Activated naive CD8-positive, alpha-beta T cell treated with anti-CD3 and anti-CD28 coated beads for 36 hours (primary cell): ENCODE measurements at places on chromosomes 3 and 15.

GRCh38 chr15:46751303-46751702 lies 966.0 kb upstream of the SEMA6D start:
- DNase-seq, result no peak

DNA sequence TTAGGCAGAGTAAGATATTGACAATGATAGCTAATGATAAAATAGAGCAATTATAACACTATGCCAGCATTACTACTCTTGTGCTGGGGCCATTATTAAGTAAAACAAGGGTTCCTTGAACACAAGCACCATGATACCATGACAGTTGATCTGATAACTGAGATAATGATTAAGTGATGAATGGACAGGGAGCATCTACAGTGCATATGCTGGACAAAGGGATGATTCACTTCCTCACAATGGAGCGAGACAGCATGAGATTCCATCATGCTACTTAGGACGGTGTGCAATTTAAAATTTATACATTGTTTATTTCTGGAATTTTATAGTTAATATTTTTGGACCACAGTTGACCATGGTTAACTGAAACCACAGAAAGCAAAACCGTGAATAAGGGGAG lies 156.6 kb downstream of the FHIT start:
- no peak for DNase-seq

DNA sequence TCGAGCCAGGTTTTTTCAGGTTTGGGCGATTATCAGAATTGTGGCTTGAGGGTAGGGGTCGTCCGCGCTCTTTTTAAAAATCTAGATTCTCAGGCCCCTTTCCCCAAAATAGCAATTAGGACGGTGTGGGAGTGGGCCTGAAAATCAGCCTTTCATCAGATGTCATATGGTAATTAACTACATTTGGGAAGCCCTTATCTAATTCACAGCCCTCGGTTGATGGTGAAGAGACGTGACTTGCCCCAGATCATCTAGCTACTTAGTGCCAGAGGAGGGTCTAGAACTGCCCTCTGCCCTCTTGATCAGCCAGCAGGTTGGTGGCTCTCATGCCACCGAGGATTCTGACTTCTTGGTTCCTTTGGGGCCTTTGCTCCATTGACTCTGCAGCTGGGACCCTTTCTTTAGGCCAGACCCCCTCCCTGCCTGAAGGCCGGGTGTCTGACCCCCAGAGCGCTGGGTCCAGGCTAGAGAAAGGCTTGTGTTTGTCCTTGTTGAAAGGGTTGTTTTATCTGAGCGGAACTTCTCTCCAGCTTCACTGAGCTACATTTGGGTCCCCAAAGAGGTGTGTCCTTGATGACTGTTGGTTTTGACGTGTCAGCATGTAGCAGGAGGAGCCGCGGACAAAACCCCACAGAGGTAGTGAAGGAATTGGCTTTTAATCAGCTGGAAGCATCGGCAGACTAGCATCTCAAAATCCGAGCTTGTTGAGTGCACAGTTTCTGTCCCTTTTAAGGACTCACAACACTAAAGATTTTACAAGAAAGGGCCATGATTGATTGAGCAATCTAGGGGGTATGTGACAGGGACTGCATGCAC lies 857 bp downstream of the AEN start:
- peak; percentile 35 for DNase-seq

DNA sequence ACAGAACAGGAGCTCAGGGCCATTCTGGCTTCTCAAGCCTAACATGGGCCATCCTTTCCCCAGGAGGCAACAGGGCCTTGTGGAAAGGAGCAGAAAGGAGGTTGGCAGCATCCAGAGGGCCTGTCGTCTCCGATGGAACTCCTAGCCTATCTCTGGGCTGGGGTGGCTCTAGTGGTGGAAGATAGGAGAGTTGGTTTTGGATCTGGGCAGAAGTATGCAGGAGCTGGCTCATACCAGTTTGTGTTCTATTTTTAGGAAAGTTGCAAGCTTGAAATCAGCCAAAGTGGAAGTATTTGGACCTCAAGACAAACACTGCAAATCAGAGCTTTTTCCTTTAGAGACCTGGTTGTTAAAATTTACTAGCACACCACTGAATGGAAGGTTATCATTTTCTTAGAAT lies 35.4 kb upstream of the XCR1 start:
- no peak for DNase-seq

DNA sequence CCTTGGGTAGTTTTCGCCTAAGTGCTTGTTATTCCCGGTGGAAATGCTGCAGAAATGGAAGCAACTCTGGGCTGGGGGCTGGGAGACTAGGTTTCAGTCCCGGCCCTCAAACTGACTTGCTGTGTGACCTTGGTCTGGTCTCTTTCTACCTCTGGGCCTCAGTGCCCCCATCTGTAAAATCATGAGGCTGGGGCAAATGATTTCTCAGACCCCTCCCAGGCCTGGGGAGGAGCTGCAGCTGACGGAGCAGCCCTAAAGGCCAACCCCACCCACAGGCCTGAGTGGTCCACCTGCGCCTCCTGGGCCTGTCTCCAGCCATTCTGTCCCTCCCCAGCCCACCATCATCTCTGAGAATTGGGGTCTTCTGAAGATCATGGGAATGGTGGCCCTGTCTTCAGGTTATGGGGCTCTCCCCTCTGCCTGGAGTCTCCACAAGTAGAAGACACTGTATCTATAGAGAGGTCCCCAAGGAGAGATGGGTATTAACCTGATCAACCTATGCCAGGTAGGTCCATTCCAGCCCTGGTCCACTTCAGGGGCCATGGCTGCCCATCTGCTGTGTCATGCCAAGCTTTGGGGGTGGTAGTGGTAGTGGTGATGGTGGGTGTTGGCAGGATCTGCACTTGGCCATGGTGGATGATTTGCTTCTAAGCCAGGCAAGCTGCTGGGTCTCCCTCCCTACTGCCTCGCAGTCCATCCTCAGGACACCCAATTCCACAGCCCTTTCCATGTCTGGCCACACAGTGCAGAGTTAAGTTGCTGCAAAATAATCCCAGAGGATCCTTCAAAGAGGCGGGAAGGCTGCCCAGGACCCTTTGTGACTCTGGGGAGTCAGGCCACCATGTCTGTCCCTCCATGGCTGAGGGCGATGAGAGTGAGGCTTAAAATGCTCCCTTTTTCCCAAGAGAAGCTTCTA lies 46.0 kb downstream of the ITGA11 start:
- DNase-seq, result no peak
